Dorsolateral prefrontal cortex (tissue), 122 donors: ENCODE measurements at places on chromosomes 1 and 21. TPM values are rescaled to one million over a fixed set of nuclear protein-coding genes. Genes with fewer than 3 reads are reported as not detected.

The CCDC24 gene
- total RNA-seq: 16.5 TPM

DNA sequence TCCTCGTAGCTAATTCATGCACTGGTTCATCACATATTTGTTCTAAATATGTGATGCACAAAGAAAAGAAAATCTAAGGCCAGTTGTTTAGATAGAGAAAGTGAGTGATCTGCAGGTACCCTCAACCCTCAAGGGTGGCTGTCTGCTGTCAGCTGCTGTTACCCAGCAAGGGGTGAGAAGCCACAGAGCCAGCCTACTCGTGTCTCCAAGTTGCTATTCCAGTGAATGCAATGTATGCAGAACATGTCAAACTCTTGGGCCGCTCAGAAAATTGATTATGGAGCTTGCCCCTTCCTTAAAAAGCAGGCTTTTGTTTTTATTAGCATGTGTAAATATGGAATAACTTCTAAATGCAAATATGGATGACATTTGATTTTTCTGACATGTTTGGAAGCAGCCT is 336.3 kb upstream of the ST6GALNAC5 start:
- DNase-seq: no peak

The SH3D21 gene
- 28.1 TPM for total RNA-seq

The RGS16 gene
- 3.5 TPM for total RNA-seq

GRCh38 chr1:151984313-151984956 is 9.2 kb downstream of the S100A10 start:
- no peak for DNase-seq

DNA sequence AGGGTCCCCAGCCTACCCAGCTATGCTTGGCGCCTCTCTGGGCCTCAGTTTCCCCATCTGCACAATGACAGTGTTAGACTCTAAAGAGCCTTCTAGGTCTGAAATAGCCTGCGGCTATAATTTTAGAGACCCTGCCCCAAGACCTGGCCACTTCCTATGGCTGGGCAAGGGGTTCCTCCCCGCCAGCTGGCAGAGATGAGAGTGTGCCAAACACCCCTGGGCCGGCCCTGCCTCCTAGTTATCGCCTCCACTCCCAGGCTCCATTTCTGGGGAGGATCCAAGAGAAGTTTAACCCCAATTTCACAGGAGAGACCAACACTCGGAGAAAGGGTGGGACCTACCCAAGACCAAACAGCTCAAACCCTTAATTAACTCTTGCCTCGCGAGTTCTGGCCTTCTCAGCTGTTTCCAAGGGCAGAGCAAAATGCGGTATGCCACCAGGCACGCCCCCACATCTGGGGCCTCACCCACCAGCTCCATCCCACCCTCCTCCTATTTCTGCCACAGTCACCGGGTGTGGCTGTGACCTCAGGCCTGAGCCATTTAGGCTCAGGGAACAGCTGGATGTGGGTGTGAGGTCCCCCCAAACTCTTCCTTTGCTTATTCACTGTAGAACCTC is 35.7 kb downstream of the TTC39A start:
- DNase-seq: no peak

DNA sequence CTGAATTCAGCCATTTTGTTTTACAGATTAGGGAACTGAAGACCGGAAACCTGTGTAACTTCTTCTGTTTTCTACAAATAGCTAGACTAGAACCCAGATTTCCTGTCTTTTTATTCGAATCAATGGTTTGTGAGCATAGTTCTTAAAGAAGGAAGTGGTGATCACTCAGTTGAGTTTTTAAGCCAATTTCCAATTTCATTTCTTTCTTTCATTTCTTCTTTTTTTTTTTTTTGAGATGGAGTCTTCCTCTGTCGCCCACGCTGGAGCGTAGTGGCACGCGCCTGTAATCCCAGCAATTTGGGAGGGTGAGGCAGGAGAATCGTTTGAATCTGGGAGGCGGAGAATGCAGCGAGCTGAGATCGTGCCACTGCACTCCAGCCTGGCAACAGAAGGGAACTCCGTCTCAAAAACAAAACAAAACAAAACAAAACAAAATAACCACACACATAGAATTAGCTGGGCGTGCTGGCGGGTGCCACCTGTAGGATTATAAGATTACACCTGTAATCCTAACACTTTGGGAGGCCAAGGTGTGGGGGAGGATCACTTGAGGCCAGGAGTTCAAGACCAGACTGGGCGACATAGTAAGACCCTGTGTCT is 3.0 kb upstream of the MDM4 start:
- no peak for DNase-seq

The FCRL4 gene
- not detected for total RNA-seq

The FBLIM1 gene
- total RNA-seq: 8.0 TPM

- peak; percentile 78 for DNase-seq
Observed at GRCh38 chr1:184555665-184556641, 169.1 kb downstream of the C1orf21 start.

DNA sequence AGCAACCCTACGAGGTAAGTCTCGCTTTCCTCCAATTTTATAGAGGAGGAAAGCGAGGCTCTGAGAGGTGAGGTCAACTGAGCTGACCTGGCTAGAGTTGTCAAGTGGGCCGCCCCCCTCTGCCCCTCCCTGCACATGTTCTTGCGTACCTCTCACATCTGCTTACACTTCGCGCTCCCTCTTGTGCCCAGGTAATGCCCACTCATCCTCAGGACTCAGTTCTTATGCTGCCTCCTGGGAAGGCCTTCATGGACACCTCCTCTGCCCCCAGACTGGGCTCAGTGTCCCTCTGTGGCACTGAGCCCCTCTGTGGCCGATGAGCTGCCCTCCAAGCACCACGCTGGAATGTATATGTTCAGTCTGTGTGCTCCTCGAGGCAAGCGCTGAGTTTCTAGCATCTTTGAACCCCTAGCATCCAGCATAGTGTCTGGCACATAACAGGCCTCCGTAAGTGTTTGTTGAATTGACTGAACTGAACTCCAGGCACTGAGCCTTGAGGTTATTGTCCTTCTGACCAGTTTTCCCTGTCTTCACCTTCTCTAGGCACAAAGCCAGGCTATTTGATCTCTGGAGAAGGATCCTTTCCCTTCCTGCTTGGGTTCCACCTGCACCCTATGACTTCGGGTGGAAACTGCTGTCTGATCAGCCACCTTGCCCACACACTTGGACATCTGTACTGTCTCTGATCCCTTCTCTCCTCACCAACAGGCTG is 13.5 kb downstream of the MOV10 start:
- DNase-seq: no peak

The ANKRD45 gene
- 8.7 TPM for total RNA-seq

GRCh38 chr1:18645747-18646090 is 15.1 kb downstream of the PAX7 start:
- no peak for DNase-seq

DNA sequence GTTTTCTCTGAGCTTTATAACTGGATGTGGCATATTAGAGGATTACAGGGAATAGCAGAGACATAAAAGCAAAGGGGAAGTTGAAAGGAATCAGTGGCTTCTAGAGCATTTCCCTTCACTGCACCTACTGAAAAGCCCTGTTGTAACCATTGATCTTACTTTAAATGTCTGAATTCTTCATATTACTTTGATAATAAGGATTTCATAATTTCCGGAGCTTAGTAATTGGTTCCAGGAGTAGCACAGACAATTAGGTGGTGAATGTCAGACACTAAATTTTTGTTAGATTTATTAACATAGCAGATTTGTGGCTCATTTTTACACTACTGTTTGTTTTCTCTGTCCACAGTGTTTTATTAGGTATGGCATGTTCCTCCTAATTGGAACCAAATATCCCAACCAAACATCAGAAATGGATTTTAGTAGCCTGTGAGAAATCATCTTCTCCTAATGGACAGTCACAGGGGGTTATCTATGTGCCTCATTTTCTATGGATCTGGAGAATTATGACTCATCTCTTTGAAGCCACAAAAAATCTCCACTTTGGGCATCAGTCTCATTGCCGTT is 100.5 kb downstream of the GIPC2 start:
- DNase-seq: no peak

The PTGS2 gene
- 4.1 TPM for total RNA-seq

DNA sequence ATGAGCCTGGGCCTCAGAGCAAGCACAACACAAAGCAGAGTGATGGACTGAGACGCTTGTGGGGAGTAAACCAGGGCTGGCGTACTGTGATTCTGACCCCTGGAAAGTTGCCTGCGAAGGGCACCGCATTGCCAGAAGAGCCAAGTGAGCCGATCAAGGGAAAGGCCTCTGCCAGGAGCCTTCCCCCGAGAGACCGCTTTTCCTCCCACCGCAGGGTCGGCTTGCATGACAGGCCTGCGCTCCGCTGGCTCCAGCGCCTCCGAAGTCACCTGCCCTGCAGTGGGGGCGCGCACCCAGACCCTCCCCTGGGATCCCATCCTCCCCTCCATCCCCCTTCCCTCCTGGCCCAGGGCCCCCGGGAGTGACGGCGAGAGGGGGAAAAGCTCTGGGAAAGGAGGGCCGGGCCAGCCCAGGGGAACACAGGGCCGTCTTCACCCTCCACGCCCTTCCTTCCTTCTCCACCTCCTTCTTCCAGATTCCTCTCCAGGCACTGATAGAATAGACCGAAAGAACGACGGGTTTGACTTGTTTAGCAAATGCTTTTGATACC is 165.0 kb downstream of the TRIM33 start:
- DNase-seq: no peak

The GBP6 gene
- 0.20 TPM for total RNA-seq

- DNase-seq: no peak
Observed at GRCh38 chr1:212944229-212944901, 6.0 kb upstream of the VASH2 start.

DNA sequence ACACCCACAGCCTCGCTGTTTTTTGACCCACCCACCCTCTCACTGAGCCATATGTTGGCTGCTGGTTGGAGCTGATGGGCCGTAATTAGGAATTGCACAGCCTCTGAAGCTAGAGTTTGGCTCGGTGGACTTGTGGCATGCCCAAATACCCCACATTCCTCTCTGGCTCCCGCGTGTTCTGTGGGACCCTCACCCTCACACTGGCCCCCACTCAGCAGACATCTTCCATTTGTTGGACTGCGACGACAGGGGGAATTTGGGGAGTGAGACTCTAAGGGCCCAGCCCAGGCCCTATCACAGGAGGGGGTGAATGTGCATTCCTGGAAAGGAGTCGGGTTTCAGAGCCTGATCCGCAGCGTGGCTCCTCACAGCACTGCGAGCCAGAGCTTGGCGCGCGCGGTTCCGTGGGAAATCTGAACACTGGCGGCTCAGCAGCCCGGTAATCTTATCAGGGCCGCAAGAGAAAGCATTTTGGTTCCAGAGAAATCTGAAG is 5.2 kb downstream of the RCSD1 start:
- peak; percentile 70 for DNase-seq

The PRAMEF14 gene
- not detected for total RNA-seq

GRCh38 chr1:112083487-112083886 is 94.0 kb upstream of the KCND3 start:
- DNase-seq: no peak

DNA sequence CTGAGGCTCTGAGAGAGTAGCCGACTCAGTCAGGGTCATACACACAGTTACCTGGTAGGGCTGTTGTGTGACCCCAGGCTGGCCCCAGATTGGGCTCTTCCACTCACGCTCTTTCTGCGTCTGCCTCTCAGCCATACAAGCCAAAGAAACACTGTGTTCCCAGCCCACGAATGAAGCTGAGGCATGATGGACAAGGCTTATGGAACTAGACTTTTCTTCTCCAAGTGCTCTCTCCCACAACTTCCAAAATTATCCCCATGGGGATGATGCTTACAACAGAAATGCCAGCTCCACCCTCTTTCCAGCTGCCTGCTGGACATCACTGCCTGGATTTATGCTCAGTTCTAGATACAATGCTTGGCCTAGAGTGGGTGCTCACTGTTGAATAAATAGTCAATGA is 102.8 kb upstream of the JUN start:
- DNase-seq: no peak

DNA sequence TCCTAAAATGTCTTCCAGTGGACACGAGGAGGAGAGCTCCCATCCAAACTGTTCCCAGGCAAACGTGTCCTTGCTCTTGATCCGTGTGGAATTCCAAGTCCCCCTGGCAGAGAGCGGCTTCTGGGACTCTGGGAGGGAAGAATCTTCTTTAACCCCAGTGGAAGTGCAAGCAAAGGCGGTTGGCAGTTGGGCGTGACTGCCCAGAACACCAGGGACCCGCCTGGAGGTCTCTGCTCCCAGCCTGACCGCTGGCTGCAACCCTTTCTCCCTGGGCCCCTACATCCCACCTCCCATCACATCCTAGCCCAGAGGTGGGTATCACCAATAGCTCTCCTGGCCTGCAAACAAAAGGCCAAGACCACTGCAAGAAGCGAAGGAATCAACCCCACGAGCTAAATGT is 17.8 kb downstream of the CASZ1 start:
- DNase-seq: no peak

GRCh38 chr1:57188168-57188567 is 222.4 kb upstream of the C8B start:
- DNase-seq: no peak

The GBP5 gene
- total RNA-seq: 1.8 TPM

GRCh38 chr1:227845147-227845458 is 29.6 kb downstream of the PRSS38 start:
- no peak for DNase-seq

DNA sequence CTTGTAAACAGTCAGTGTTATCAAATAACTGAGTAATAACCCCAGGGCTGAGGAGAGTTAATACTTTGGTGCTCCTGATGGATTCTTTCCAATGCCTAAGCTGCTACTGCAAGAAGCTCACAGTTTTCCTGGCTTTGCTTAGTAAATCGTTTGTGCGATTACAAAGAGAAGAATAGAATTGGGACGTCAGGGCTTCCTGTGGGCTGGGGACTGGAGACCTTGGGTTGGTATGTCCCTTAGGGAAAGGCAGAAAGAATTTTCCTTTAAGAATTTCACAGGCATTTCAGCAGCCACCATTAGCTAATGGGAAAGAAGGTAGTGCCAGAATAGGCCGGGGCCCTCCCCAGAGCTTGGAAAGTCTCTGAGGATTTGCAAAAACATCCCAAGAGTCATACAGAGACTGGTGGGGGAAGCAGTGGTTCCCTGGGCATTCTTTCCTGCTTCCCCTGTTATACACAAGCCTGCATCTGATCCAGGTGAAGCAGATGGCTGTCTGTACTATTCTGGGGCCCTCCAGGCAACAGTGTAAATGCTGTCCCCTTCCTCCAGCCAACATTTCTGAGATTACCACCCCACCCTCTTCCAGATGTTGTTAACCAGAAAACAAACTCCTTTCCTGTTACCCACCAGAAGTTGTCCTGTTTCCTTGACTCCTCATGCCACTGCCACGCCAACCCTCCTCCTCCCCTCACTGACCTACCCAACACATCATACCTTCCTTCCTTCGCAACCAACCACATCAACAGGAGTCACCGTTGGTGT is 40.2 kb downstream of the PLXNA2 start:
- DNase-seq: no peak

DNA sequence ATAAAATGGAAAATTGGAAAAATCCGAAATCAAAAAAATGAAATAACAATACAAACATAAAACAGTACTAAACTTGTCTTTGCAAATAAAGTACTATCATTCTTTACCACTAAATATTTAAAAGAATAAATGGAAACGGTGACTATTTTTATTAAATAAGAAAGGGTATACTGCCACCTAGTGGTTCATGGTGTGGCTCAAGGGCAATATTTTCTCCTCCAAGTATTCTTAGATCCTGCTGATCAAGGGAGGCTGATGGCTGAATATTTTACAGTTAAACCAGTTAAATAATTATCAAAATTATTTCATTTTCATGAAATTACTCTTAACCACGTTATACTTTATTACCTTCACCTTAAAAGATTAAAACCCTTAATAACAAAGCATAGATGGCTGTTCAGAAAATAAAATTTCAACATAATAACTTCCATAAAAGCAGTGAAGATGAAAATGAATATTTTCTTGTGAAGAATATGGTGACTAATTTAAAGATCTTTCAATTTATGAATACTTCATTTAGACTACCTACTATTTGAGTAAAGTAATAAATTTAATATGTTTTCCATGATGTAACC is 1793.9 kb downstream of the NCAM2 start:
- DNase-seq: no peak

- DNase-seq: no peak
Observed at GRCh38 chr1:220700556-220701179, 10.5 kb downstream of the C1orf115 start.
